Thoracic aorta (tissue), 2 donors: ENCODE measurements at places on chromosomes 1 and 21.

DNA sequence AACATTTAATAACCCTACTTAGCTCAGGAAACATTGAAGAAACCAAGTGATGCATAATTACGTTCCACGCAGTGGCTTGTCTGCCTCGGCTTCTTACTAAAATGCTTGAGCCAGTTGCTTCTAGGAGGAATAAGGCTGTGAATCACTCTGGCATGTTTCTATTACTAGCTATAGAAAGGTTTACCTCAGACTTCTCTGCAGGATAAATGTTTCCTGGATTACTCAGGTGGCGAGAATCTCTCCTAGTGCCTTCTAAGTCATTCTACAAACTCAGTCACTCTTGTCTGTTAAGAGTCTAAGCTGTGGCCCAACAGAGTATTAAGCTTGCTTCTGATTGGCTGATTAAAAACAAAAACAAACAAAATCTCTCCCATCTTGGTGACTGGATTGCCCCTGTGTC is 92.0 kb upstream of the RALGPS2 start:
- no peak for DNase-seq

DNA sequence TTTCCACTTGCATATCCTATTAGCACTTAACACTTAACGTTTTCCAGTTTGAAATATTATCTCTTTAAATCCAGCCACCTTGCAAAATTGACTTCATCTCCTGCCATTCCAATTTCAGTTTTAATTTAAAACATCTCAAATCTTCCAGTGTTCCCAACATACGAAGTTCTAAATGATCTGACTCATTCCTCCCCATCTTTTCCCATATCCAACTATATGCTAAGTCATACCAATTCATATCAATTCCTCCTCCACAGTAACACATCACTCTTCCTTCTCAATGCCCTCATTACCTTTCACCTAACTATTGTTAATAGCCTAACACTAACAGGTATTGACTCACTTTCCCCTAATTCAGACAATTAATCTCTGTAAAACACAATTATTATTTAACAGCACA is 2.8 kb downstream of the PSMA5 start:
- DNase-seq, result no peak

GRCh38 chr1:186899577-186899976 is 70.8 kb downstream of the PLA2G4A start:
- no peak for DNase-seq

DNA sequence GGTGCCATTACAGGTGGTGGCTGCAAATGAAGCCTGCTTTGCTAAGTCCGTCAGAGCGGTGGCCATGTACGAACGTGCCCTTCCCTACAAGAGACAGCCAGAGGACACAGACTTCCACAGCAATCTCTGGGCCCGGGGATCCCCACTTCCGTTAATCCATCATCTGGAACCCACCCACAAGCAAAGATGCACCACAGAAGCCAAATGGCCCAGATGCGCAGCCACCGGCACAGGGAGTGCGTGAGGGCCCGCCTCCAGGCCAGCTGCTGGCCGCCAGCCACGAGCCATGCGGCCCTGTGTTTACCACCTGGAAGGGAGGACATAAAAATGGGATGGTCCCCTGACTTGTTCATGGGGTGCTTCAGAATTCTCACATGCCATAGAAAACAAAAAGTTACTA is 22.1 kb downstream of the MRAP start:
- no peak for DNase-seq

GRCh38 chr1:222263791-222264190 is 284.1 kb downstream of the HHIPL2 start:
- no peak for DNase-seq

DNA sequence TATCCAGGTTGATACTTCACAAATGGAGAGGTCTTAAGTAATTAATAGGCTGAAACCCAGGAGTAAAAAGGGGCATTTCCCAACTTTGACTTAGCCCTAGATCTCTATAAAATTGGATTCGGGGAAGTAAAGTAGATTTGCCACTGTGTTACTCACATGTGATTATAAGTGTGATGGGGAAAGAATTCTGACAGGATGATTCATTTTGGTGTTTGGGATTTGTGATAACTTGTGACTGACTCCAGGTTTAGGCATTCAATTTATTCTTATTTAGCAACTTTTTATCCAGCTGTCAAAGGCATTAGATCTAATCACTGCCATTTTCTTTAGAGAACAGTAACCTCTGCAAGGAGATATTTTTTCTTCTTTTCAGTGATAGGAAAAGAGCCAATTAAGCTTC is 175.5 kb downstream of the ASTN1 start:
- DNase-seq, result no peak

GRCh38 chr1:96334236-96334557 is 387.4 kb upstream of the PTBP2 start:
- no peak for DNase-seq

GRCh38 chr1:228152097-228152917 is 2.6 kb downstream of the GJC2 start:
- no peak for DNase-seq
